ENCODE measurements at places on chromosomes 6 and 20.
A peak's percentile ranks its signal among the peaks of the same experiment; 100 is the strongest.

GRCh38 chr6:70118670-70119069, 184.2 kb downstream of the COL9A1 start:
- no peak for DNase-seq

GRCh38 chr6:25341203-25341552, 62.0 kb downstream of the CARMIL1 start:
- DNase-seq: no peak

DNA sequence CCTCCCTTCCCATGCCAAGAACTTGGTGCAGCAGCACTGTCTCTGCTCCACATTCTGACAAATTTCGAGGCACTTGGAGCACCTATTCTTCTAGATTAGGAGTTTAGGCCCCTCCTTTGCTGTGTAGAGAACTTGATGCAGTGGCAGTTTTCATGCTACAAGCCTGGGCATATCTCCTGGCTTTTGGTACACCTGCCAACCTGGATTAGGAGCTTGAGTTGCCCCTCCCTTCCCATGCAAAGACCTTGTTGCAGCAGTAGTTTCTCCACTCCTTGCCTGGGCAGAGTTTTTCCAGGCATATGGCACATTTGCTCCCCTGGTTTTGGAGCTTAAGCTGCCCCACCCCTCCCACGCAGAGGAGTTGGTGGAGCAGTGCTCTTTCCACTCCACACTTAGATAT, 956.1 kb downstream of the EYS start:
- no peak for DNase-seq

- no peak for DNase-seq
These were observed 191.4 kb downstream of the ADGRB3 start for GRCh38 chr6:68826501-68826900.

DNA sequence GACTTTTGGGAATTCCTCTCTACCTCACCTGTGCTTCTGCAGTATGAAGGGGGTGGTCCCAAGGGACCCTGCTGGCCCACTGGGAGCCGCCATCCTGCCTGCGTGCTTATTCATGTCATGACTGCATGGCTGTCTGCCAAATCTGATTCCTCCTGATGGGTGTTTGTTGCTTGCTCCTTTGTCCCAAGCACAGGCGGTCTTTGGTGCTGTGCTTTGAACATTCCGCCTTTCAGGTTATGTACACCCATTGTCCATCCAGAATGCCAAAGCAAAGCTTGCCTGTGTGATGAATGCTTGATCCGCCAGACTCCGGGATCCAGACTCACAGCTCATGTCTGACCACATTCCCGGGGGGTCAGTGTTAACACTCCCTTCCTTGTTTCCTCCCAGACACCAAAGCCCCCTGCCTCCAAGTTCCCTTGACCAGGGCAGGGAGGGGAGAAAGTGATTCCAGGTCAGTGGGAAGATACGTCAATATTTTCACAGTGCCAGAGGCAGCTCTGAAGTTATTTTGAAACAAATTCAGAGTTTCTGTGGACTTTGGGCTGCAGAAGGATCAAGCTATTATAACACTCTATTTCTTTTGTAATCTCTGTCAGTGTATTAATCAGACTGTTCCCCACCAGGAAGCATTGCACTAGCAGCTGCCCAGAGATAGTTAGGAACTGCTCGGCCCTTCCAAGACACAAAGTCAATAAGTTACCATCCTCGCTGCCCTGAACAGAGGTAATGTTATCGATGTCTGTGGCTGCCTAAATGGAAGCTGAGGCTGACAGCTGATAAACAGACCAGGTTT, 9.5 kb downstream of the DAAM2 start:
- DNase-seq: no peak

DNA sequence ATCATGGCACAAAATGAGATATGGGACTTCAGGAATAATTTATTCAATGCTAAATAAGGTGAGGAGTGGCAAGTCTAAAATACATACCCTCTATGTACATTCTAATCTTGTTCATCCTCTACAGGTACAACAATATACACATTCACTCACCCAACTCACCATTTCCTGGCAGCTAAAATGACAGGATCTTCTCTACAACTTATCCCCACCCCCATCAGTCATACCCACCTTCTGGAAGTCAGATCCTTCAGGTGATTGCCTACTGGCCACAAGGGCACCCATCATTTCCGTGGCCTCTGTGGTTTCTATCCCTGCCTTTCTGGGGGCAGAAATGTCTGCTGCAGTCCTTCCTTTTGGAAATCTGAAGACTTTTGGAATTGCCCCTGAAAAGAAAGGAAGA, 22.8 kb upstream of the CRIP3 start:
- no peak for DNase-seq

DNA sequence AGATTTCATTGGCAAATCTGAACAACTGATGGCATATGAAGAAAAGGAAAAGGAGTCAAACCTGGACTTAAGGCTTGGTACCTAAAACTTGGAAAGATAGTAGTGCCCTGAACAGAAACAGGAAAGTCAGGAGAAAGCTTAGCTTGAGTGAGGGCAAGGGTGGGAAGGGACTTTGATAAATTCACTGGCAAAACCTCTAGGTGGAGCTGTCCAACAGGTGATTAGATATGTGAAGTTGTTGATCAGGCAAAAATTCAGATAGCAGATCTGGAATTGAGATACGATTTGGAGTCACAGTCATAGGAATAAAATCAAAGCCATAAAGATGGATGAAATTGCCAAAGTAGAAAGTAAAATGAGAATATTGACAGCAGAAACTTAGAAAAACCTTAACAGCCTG, 16.1 kb upstream of the ZNF292 start:
- DNase-seq: no peak

GRCh38 chr6:131602781-131603312, 25.2 kb downstream of the MED23 start:
- no peak for DNase-seq

DNA sequence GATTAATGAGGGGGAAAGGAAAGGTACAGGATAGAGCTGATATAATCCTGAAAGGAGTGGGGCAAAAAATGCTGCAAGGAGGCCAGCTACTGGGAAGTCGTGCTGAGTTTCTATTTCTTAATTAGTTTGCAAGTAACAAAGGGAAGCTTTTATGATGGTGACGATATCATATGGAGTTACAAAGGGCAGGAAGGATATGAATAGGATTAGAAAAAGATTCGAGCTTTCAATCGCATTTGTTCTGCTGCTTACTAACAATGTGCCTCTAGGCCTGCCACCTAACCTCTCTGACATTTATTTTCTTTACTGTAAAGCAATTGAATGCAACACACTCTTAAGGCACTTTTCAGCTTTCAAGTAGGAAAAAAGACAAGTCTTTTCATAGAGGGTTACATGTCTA, 219.2 kb downstream of the CLVS2 start:
- DNase-seq: no peak

GRCh38 chr6:121849477-121849876, 414.0 kb downstream of the GJA1 start:
- DNase-seq: no peak

- DNase-seq: no peak
These were observed 233.7 kb upstream of the SPTLC3 start for GRCh38 chr20:12775041-12775440.

- no peak for DNase-seq
These were observed 481.6 kb downstream of the ADGRB3 start for GRCh38 chr6:69116658-69117057.

DNA sequence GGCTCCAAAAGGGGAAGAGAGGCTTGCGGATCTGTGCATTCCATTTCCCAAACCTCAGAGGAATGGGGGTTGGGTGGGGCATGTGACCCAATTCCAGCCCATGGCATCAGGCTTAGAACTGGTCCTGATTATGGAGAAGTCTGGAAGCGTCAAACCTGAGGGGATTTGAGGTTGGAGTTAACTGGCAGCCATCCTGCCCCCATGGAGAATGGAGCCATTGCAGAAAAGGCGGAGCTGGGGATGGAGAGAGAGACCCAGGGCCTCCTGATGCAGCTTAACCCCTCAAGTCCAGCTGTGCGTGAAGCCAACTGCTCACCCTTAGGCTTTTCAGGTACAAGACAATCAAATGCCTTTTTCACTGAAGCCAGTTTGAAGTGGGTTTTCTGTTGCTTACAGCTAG, 9.9 kb upstream of the SDCBP2 start:
- no peak for DNase-seq

DNA sequence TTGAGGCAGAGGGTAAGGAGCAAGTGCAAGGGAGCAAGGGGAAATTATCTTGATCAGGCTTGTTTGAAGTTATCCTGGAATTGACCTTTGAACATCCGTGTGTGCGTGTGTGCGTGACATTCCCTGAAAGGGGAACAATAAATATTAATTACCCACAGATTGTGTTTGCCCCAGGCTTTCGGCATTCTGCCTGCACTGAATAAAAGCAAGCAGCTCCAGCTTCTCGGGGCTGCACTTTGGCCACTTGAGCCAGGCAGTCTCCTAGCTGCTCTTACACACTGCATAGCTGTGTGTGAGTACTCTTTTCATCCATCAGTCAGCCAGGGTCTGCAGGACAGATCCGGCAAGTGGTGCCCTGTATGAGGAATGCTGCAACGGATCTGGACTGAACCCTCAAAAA, 107.7 kb upstream of the BTN3A2 start:
- no peak for DNase-seq

DNA sequence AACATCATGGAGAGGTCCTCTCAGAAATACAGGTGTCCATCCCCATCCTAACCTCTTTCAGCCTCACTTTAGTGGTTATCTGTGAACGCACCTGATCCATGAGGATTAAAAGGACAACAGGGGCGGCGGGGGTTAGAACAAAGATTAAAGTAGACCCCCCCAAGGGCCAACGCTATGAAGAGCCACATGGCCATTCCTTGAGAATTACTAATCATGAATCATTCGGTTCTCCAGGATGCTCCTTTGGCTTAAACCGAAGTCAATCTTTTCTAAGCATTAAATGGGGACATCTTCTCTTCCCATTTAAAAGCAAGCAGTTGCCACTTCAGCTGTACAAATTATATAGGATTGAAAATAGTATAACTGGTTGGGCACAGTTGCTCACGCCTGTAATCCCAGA, 212.4 kb downstream of the GMPR start:
- no peak for DNase-seq

GRCh38 chr6:139556532-139556931, 182.1 kb upstream of the CITED2 start:
- no peak for DNase-seq

GRCh38 chr20:62010551-62011402, 54.9 kb downstream of the TAF4 start:
- DNase-seq: peak; percentile 34

- DNase-seq: no peak
These were observed 256.5 kb upstream of the PRND start for GRCh38 chr20:4465212-4465611.

DNA sequence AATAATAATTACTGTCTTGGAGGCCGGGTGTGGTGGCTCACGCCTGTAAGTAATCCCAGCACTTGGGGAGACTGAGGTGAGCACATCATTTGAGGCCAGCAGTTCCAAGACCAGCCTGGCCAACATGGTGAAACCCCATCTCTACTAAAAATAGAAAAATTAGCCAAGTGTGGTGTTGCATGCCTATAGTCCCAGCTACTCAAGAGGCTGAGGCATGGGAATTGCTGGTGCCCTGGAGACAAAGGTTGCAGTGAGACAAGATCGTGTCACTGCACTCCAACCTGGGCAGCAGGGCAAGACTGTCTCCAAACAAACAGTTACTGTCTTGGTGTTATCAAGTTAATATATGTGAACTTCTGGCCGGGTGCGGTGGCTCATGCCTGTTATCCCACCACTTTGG, 4.9 kb downstream of the RRP36 start:
- DNase-seq: no peak

GRCh38 chr6:159723259-159723658, 4.0 kb upstream of the WTAP start:
- DNase-seq: no peak

- DNase-seq: no peak
These were observed 973.1 kb upstream of the DEFB115 start for GRCh38 chr20:30284281-30284905.

DNA sequence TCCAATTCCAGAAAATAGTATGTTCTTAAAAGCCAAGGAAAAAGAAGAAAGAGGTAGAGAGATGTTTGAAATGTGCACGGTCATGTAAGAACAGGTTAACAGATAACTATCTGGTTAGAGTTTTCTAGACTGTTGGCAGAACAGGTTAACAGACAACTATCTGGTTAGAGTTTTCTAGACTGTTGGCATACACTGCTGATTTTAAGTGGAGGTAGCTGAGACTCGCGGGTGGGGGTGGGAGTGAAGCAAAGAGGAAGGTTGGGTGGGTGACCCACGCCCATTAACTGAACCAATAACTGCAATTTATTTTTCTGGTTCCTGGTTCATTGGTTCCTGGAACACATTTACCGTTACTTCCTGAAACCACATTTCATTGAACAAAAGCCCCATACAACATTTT, 157.5 kb downstream of the ELOVL4 start:
- DNase-seq: no peak

DNA sequence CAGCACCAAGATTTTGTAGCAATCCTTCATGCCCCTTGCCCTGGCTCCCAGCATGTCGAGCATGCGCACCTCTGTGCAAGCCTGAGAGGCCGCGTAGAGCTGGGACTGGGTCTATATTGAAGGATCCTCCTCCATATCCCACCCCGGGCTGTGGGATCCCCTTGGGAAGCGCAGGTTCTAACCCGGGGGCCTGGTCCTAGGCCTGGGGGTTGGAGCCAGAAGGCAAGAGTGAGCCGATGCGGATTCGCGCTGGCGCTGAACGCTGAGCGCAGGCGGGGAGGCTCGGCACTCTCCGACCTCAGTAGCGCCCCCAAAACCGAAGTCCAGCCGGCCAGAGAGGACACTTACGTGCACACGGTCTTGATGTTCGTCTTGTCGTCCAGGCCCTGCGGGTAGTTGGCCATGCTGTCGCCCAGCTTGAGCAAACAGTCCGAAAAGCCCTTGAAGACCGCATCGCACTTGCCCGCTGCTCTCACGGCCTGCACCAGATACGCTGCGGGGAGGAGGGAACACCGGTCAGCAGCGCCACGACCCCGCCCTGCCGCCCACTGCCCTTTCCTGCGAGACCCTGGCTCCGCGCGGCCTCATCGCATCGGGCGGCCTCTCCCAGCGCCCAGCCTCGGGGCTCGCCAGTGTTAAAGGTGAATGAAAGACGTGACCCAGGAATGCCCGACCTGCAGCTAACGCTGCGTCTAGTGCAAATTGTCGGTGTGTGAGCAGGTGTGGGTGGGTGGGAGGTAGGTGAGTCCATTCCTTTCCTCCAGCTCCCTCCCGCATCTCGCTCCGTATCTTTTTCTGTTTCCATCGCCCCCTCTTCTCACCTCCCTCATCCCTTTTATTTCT, 4.5 kb downstream of the NRN1 start:
- no peak for DNase-seq

GRCh38 chr6:31170987-31171671, 647 bp upstream of the POU5F1 start:
- no peak for DNase-seq

DNA sequence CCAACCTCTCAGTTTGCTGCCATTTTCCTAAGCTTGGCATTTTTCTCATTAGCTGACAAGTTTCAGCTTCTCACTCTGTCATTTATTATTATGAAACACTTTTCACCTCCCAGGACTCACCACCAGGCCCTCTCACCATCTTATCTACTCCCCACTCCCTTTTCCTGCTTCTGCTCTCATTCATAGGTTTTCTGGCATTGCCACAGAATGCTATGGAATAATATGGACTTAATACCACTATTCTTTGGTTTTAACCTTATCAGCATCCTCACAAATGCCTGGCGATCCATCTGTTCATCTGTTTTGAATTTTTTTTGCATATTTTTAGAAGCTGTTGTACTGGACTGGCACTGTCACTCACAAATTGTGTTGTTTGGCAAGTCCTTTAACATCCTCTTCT, 16.4 kb upstream of the LAMA4 start:
- no peak for DNase-seq

- no peak for DNase-seq
These were observed 33.3 kb downstream of the ORC3 start for GRCh38 chr6:87623248-87623647.
